ENCODE measurements at places on chromosomes 2 and 18.

- DNase-seq: peak; percentile 46
These were observed 478 bp downstream of the CLHC1 start for GRCh38 chr2:55231546-55232083.

DNA sequence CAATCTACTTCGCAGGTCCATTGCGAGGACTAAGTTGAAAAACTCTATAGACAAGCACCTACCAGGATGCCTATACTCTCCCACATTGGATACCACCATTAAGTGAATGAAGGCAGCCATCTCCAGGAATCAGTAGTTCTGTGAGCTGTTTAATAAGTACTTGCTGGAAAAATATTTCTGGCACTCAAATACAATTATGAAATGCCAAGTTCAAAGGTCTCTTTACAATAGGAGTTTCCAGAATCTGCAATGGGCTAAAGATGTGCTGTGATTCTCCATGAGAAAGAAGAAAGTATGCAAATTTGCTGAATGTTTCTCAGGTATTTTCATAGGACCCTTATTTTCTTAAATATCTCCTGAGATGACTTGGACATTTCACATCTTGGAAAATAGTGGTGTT, 103.0 kb downstream of the AP1S3 start:
- no peak for DNase-seq

GRCh38 chr2:174753038-174753633, 11.1 kb downstream of the CHRNA1 start:
- DNase-seq: no peak

DNA sequence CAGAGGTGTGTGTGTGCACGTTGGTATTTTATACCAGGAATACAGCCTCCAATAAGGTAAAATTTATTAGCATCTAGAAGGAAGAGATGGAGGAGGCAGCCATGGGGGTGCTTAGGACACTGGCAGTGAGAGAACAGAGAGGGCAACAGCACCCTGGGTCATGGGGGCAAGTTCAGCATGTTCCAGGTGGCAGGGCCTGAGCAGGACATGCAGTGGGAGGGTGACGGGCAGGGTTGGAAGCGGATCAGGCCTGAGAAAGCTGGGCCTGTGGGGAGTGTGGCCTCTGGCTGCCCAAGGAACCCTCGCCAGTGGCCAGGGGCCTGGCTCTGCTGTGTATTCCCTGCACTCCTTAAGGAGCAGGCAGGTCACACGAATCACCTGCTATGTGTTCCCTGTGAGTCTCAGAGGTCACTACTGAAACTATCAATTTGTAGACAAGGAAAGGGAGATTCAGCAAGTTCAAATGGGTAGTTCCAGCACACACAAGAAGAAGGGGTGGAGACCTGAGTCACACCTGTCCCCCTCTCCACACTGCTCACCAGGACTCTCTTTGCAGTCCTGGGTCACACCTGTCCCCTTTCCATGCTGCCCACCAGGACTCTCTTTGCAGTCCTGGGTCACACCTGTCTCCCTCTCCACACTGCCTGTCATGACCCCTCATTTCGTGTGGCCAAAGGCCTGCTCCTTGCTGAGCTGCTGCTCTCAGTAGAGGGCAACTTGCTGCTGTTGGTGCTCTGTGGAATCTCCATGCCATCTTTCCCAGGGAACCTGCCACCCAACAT, 463.9 kb upstream of the HS6ST1 start:
- no peak for DNase-seq

GRCh38 chr2:43075811-43076585, 150.4 kb downstream of the ZFP36L2 start:
- peak; percentile 60 for DNase-seq

DNA sequence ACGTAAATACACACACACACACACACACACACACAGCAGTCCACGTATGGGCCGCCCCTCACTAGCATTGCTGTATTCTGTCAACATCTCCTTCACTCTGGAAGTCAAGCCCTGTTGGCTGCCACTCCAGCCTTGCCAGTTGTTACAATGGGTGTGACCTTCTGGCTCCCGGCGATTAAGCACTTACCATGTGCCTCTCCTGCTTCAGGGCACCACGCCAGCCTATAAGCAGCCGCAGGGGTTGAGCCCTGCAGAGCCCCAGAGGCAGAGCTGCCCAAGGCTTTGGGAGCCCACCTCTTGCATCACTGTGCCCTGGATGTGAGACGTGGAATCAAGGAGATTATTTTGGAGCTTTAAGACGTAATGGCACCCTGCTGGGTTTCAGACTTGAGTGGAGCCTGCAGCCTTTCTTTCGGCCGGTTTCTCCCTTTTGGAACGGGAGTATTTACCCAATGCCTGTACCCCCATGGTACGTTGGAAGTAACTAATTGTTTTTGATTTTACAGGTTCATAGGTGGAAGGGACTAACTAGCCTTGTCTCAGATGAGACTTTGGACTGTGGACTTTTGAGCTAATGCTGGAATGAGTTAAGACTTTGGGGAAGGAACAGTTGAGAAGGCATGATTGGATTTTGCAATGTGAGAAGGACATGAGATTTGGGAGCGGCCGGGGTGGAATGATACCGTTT, 54.5 kb upstream of the ROCK2 start:
- no peak for DNase-seq

DNA sequence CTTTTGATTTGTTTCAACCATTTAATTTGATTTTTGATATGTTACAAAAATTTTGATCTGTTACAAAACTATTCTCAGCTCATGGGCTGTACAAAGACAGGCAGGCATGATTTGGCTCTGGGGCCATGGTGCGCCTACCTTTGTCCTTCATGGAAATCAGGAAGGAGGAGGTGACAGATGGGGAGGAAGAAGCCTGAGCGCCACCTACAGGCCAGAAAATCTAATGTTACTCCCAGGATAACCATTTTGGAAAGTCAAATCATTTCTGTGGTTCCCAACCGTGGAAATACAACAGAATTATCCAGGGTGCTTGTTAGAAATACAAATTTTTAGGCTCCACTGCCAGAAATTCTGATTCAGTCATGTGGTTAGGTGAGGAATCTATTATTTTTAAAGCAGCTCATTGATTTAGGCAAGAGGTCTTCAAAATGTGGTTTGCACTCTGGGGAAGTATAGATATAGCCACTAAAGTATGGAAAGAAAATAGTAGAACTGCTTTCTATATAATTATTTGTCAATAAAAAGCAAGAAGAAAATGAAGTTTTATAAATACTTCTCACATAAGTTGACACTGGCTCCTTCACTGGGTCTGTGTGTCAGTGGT, 93.9 kb downstream of the EVA1A start:
- DNase-seq: peak; percentile 38

GRCh38 chr2:216695401-216695821, at the start of gene IGFBP5:
Gene IGFBP5 (minus strand): TSS chr2:216695549. CDS start chr2:216694775, 774 bp downstream.
- DNase-seq: peak; percentile 53

DNA sequence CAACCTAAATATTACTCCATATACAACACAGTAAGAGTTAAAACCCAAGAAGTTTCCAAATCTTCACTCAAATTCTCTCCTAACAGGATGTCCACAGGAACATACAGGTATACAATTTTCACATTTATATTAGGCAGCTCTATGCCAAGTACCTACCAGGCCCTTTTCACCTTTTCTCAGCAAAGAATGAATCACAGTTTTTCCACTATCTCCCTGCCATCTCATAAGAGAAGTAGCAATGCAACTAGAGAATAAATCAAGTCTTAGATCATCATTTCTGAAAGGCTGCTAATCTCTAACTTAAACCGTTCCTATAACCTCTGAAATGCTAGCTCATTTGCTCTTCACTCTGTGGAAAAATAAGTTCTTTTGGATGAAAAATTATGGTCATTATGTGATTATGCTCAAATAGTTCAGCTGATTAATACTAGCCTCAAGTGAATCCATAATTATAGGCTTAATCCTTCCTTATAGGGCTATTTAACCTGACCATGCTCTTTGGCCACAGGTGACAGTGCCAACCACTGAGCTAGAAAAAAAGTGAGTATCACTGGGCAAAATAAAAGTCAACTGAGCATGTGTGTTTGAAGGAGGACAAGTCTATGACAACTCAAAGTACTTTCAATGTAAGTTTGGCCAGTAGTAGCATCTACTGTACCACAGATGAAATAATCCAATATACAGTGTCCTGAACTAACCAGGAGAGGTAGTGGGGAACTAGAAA, 79.7 kb downstream of the COBLL1 start:
- DNase-seq: no peak

DNA sequence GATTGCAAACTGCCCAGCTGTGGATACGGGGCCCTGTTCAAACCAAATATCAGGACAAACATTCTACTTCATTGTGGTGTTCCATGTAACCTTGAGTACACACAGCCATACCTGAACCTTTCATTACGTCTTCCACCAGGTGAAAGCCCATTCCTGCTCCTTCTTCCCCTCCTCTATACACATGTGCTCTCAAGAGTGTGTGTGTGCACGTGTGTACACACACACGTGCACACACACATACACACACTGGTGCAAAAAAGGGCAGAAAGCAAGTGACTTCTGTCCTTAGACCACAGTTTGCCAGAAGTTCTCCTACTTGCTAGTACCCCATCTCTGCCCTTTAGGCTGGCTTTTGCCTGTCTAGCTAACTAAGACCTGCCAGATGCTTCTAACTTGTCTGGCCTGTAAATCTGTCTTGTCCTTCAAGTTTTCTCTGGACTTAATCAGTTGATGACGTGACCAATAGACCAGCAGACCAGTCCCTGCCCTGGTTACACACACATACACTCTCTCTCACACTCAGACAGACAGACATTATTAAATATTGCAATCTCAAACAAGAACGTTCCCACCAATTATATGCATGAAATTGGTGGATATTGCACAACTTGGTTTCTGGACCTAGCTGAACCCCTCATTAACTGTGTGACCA, 163.4 kb downstream of the MSH2 start:
- no peak for DNase-seq

GRCh38 chr2:19541884-19542283, 183.5 kb upstream of the OSR1 start:
- DNase-seq: no peak

- no peak for DNase-seq
These were observed 236.1 kb upstream of the MEIS1 start for GRCh38 chr2:66198873-66199272.

- DNase-seq: no peak
These were observed 420.3 kb upstream of the FSIP2 start for GRCh38 chr2:185318271-185318724.

DNA sequence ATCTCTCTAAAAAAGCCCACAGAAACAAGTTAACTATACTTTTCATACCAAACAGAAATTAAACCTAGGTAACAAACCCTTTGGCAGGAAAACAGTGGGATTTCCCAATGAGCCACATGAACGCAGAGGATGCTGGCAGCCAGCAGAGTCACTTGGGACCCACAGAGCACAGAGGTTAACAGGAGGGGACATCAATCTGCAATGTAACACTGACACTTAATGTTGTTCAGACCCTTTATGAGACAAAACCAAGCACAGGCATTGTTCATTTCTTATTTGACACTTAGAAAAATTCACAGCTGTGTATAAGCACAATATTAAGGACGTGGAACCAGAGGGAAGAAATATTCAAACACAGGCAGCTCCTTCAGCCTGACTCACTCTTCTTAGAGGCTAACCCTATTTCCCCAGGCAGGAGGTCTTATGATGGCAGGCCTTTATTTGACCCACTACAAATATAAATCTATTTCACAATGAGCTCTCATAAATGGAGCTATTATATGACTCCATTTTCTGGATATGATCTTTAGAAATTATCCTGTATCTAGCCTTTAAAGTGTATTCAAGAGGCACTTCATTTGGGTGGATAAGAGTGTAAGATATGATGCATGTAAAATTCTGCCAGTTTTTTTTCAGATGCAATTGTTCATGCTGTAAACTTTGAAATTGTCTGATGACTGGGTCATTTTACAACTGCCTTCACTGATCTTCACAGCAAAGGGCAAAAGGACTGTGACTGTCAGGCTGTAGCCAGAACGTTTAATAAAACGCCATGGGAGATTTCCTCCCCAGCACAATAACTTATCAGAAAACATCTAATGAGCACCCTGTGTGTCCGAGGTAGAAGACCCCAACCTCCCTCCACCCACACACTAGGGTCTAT, 132.8 kb upstream of the SATB2 start:
- no peak for DNase-seq

GRCh38 chr2:206832873-206833272, 67.5 kb downstream of the FASTKD2 start:
- DNase-seq: no peak

DNA sequence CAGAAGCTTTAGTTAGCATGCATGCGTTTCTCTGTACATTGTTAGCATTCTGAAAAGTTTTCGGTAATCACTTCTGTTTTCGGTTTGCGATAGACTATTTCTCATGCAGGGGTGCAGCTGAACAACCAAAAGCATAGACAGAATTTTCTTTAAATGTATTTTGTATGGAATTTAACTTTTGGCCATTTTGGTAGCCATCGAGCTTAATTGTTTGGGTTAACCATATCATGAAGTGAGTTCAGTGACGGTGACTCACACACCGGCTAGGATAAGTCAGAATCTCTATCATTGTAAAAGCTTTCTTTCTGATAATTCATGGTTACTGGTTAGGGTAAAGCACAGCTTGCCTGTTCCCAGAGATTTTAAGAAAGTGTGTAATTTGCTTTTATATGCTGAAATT, 107.2 kb downstream of the CD226 start:
- DNase-seq: no peak

DNA sequence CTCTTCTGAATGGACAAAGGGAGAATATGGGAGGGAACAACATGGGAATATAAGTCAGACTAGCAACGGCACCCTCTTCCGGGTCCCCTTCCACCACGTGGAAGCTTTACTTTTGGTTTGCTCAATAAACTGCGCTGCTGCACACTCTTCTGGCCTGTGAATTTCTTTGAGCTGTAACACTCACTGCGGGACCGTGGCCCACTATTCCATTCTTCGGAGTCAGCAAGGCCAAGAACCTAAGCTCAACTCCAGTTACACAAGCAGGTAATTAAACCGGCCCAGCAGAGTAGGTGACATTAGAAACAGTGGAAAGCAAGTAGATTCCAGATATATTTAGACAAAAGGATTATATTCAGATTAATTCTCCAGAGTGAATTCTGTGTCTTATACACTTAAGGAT, 697.4 kb upstream of the NXPH2 start:
- no peak for DNase-seq

DNA sequence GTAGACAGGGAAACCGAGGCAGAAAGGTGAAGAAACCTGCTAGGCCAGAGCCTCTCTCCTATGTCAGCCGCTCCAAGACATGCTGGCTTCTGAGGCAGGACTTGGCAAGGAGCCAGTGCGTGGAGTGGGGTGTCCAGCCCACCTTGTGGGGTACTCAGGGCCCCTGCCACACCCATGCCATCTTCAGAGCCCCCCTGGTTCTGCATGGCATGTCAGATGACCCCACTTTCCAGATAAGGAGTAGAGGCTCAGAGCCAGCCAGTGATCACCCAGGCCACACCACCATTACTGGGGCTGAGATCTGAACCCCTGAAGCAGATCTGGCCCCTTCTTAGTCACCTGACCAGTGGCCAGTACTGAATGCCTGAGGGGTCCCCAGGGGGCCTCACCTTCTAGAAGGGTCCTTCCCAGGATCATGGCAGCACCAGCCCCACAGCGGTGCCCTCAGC, 14.7 kb downstream of the CROCC2 start:
- DNase-seq: no peak
